ENCODE measurements at places on chromosomes 3 and 15. TPM values are rescaled to one million over a fixed set of nuclear protein-coding genes. Genes with fewer than 3 reads are reported as not detected.

TMC3 gene
- polyA plus RNA-seq: 0.11 TPM

ISG20 gene
- polyA plus RNA-seq: 1.5 TPM

DNA sequence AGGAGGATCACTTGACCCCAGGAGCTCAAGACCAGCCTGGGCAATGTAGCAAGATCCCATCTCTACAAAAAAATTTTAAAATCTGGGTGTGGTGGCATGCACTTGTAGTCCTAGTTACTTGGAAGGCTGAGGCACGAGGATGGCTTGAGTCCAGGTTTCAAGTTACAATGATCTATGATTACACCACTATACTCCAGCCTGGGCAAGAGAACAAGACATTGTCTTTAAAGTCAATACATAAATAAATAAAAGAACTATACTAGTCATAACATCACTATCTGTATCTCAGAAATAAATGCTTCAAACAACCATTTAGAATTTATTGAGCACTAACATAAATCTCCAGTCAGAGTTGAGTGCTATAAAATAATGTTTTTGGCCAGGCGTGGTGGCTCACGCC, 8.5 kb upstream of the PHLDB2 start:
- DNase-seq: no peak

DNA sequence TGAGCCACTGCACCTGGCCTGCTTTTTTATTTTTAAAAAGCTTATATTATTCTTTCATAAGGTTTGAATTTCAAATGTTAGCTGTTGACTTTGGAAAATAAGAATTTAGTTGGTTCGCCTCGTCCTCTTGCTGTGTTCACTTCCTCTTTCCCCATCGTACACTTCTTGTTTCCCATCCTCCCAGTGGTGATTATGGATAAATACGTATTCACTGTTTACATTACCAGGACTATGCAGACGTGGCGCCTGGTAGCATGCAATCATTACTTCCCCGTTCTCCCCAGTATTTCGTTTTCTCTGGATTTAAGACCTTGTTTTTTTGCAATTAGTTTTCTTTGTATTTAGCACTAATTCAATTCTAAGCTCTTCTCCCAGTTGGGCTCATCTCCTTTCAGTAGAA, 70.1 kb downstream of the LMLN start:
- no peak for DNase-seq

DNA sequence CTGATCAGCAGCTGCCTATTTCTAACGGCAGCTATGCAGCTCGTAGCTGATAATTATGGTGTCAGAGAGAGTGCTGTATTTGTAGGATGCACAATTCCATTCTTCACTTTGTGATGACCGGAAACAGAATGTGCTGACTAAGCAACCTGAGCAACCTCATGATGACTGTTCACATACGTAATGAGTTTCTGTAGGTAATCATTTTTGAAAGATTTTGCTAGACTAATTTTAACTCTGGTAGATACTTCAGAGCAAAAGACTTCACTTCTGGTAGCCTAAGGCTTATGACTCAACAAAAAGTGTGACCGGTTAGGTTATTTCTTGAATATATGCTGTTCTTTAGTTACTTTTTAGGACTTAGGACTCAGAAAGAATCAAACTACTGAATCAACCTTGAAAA, 567.7 kb downstream of the NAALADL2 start:
- DNase-seq: no peak

DNA sequence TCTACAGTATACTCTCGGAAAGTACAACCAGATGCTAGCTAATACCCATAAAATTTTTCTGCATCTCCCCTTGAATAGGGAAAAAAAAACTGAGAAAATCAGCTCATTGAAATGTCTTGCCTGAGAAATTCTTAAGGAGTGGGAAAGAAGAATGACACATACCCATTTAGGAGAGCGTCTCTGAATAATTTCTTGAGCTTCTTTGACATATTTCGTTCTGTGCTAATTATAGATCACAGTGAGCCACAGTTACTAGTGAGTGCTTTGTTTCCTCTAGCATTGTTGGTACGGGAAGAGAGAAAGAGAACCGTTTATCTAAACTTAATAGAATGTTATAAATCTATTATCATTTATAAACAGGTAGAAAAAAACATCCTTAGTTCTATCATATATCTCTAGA, 588.4 kb downstream of the UNC13C start:
- DNase-seq: no peak
